ENCODE measurements at places on chromosomes 2 and 18.
A peak's percentile ranks its signal among the peaks of the same experiment; 100 is the strongest.

- no peak for DNase-seq
These were observed 86.0 kb upstream of the ALPP start for GRCh38 chr2:232292395-232293154.

- no peak for DNase-seq
These were observed 52.1 kb downstream of the NEMP2 start for GRCh38 chr2:190482451-190482850.

DNA sequence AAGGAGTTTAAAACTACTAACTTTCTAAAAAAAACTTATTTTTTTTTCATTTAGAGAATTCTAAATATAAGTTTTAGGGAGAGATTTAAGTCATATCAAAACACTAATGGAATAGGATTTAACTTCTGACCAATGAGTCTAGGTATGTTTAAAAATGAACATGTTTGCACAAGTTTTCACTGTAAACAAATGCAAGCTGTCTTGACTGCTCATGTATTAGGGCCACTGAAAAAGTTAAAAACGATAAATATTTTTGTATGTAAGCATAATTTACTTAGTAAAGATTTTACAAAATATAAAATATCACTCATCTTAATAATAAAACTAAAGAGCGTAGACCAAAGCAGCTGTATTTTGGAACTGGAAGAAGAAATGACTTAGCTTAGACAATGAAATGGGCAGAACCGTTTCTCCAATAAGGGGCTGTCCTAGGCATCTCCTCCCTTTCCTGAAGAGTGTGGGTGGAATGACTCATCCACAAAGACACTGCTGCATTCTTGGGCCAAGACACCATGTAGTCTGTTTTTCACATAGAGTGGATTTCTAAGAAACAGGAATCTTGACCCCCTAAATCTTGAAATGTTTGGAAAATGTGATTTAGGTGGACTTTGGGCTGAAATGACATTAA, 118.8 kb downstream of the MEP1B start:
- no peak for DNase-seq

- no peak for DNase-seq
These were observed 27.9 kb downstream of the MARCO start for GRCh38 chr2:118969734-118970395.

- no peak for DNase-seq
These were observed 196.8 kb downstream of the NDUFA10 start for GRCh38 chr2:239828192-239828972.

DNA sequence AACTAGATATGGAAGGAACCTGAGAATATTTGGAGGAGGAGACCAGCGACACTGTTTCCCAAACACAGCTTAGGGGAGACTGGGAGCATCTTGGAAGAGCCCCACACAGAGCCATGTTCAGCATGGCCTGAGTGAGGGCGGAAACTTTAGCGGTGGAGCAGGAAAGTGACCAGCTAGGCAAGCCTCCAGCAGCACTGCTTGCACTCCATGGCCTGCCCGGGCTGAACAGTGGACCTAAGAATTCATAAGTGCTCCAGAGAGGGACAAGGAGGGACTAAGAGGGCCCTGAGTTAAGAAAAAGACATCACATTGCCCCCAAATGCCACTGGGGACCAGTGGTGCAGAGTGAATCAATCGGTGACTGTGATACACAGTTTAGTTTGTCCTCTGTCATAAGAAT, 566.4 kb downstream of the TNS1 start:
- no peak for DNase-seq

DNA sequence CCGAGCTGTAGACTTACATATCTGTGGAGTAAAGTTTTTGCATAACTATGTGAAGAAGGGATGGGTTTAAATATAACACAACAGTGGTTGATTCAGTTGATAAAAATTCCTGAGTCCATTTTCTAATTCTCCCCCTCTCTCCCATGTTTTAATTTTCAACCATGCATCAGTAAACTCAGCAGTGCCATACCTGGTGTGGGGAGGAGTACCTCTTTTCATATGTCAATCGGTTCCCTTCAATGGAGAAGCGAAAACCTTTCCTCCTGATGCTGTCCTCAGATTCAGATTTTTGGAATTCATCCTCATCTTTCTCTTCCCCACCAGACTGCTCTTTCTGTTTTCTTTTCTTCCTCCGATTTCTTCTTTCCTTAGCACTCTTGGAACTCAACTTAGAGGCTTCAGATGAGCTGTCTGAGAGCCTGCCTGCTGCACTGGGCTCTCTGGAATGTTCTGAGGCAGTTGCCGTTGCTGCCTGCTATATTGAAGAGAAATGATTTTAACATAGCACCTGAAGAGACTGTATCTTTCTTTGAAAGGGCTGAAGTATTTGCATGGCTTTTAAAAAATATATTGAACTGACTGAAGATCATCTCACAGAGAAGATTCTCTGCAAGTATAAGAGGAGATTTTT, 82.9 kb downstream of the SCN1A start:
- no peak for DNase-seq

GRCh38 chr18:1408376-1408775, 503.7 kb downstream of the ADCYAP1 start:
- DNase-seq: no peak

- no peak for DNase-seq
These were observed 1.2 kb upstream of the DSC2 start for GRCh38 chr18:31103423-31103822.

DNA sequence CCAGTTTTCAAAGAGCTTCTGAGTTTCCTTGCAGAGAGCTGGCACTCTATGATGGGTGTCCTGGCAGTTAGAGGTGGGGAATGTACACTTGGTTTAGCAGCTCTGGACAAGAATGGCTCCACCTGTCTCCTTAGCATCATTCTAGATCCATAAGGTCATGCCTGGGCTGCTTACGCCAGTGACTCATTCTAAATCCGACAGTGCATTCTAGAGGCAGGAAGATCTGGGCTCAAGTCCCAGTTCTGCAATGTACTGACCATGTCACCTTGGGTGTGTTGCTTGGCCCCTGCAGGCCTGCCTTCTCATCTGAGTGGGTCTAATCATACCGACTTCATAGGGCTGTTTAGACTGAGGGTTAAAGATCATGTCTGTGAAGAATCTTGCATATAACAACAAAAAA, 46.5 kb downstream of the PTGR3 start:
- no peak for DNase-seq

GRCh38 chr2:23302591-23302990, 82.4 kb upstream of the KLHL29 start:
- DNase-seq: no peak

DNA sequence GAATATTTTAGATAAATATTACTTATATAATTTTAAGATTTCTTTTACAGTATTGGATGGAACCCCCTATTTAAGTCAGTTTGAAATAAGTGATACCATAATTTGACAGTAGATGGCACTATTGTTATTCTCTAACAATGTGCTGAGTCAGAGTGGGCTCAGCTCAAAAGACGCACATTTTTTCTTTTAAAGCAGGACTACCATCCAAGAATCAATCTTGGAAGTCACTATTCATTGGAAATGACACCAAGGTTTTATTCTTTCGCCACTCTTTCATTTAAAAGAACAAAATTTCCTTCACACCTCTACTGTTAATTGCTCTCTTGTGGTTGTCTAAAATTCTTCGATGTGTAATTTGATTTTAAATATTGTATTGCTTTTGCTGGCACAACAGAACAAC, 32.6 kb upstream of the SPAG16 start:
- DNase-seq: no peak

GRCh38 chr2:112691881-112692281, 28.9 kb upstream of the NT5DC4 start:
- no peak for DNase-seq

- DNase-seq: no peak
These were observed 179.3 kb downstream of the GLI2 start for GRCh38 chr2:120914839-120915521.

- no peak for DNase-seq
These were observed 212.8 kb downstream of the STK39 start for GRCh38 chr2:168034616-168035015.

GRCh38 chr2:100237770-100238169, 84.5 kb downstream of the LONRF2 start:
- DNase-seq: no peak

- no peak for DNase-seq
These were observed 25.0 kb upstream of the PCBP1 start for GRCh38 chr2:70062270-70062669.

DNA sequence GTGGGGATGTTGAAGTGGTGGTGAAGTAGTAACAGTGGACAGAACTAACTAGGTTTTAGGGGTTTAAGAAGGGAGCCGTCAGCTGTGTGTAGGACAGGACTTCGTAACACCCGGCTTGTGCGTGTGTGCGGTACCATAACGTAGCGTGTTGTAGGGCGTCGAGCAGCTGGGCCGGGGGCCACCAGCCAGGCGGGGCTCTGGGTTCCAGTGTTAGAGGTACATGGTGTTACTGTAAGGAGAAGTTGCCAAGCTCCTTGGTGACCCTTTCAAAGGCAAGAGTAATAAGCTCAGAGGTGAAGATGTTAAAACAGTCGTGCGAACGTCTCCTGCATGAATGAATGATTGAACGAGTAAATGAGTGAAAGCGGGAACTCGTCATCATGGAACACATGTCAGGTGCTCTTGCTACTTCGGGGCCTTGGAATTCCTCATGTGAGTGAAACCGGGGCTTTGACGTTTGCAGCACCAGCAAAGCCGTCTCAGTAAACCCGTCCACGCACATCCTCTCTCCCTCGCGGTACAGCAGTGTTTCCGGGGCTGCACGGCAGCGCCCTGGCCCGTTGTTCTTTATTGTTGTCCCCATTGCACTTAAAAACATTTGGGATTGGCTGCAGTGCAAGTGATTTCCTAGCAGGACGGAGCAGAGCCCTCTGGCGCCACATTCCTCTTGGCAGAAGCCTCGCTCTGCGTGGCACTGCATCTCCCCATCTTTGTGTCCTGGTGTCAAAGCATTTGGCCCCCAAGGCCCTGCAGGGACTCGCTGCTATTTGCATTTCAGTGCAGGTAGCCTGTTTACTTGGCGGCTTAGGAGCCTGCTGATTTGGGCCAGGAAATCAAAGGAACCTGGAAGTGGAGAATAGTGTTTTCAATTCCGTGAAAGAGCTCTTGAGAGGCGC, 115.0 kb downstream of the GBX2 start:
- no peak for DNase-seq

- no peak for DNase-seq
These were observed 77.0 kb downstream of the CTIF start for GRCh38 chr18:48615566-48616401.

DNA sequence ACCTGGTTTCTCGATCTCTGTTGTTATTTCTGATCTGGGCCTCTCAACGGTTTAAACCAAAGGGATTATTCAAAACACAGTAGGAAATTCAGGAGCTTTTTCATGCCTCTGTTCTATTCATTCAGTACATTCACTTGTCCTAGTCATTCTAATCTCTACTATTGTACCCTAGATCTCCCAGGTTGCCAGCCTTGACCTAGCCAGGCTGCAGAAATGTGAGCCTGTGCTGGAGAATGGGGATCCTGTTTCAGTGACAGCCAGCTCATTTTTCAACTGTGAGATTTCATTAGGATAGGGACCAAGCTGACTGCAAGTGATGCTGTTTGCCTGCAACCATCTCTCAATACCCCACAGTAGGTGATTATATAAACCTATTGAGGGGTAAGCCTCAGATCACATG, 186.2 kb downstream of the CMPK2 start:
- no peak for DNase-seq

- peak; percentile 41 for DNase-seq
These were observed 66.7 kb upstream of the HAAO start for GRCh38 chr2:42859006-42859552.

- no peak for DNase-seq
These were observed 194.4 kb upstream of the SPRED2 start for GRCh38 chr2:65626831-65627230.

DNA sequence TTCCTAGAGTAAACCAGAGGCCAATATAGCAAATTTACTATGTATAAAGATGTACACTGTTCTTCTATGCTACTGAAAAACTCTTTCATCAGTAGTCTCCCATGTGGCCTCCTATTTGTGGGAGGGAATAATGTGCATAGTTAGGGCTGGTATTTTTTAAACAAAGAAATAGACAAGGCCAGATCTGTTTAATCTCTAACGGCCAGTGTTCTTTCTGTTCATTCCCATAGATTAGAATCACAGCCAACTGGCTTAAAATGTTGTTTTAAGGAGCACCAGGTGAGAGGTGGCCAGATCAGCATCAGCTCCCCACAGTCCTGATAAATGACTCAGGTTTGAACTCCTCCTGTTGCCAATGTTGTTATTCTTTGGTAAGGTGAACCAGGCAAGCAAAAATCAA, 12.1 kb downstream of the LYPD6 start:
- no peak for DNase-seq

DNA sequence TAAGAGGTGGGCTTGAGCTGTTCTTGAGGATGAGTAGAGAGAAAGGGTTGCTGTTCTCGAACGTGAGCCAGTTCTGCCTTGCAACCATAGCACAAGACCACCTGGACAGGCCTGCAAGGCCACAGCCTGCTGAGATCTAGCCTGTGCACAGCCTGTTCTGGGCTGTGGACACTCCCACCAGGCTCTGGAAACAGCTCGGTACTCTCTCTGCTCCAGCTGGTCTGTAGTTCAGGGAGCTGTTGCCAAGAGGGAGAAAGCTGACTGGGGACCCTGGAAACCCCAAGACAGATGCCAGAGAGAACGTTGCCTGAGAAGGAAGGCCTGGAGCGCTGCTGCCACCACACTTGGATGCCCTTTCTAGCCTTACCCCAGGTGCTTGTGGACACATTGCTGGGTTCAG, 69.8 kb downstream of the CTIF start:
- DNase-seq: no peak

DNA sequence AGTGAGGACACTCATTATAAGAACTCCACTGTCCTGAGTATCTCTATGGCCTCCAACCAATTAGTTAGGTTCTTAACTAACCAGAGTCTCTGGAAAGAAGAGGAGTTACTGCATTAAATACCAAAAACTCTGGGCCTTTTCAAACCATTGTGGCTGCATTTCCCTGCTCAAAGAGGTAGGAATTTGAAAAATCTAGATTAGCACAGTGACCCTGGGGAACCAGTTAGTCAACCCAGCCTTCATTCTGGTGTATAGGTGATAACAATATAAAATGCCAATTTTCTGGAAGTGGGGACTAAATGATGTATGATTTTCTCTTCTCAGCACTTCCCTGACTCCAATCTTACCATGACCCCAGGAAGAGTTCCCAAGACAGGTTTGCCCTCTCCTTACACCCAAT, 287.8 kb upstream of the SETBP1 start:
- no peak for DNase-seq

- no peak for DNase-seq
These were observed 128.4 kb downstream of the KLHL29 start for GRCh38 chr2:23513245-23513871.

DNA sequence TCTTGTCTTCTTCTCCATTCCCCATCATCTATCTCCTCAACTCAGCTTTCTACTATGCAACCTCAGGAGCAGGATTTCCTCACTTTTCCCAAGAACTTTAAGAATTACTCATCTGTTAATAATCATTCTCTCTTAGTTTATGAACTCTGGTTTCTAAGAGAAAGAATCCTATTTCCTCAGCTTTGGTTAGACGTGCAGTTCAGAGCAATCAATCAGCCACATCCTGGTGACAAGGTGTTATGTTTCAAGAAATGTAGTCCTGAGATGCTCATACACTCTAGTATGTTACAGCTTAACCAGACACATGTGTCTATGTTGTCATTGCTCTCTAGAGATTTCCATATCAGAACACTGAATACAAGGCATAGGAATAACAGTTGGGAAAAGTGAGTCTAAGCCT, 277.9 kb downstream of the MBD2 start:
- no peak for DNase-seq

GRCh38 chr2:216056739-216057138, 24.9 kb downstream of the PECR start:
- no peak for DNase-seq

GRCh38 chr18:45834306-45834705, 8.8 kb downstream of the SIGLEC15 start:
- DNase-seq: no peak

Data from activated CD4-positive, CD25-positive, alpha-beta regulatory T cell treated with anti-CD3 and anti-CD28 coated beads, Interleukin-2, amount 50 U/mL, for 16 hours (primary cell).